ENCODE measurements at places on chromosomes 5 and 9. TPM values are rescaled to one million over a fixed set of nuclear protein-coding genes. Genes with fewer than 3 reads are reported as not detected.
A peak's percentile ranks its signal among the peaks of the same experiment; 100 is the strongest.

- DNase-seq, result no peak
Measured at GRCh38 chr5:167964529-167964928, 326.9 kb upstream of the WWC1 start.

- DNase-seq, result no peak
Measured at GRCh38 chr5:152505442-152506042, 100.5 kb upstream of the NMUR2 start.

DNA sequence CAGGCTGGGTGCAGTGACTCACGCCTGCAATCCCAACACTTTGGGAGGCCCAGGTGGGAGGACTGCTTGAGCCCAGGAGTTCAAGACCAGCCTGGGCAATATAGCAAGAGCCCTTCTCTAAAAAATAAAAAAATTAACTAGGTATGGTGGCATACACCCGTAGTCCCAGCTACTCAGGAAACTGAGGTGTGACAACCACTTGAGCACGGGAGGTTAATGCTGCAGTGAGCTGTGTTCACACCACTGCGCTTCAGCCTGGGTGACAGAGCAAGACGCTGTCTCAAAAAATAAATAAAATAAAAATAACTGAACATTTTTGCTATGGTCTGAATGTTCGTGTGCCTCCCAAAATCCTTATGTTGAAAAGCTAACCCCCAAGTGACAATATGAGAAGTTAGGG, 24.5 kb downstream of the AGTPBP1 start:
- no peak for DNase-seq

DNA sequence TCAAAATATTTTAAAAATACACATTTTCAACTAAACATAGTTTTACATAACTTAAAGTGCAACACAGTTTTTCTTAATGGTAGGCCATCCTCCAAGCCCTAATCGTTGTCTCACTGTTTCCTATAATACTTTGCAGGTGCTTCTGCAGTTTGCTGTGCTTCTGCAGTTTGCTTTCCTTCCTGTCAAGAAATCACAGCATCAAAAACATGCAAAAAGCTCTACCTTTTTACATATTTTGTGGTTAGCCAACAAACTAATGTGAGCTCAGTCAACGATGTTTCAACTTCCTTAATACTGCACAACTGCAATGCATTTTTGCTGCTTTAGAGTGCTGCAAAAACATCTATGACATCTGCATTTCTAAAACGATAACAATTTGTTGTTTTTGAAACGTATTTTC, 25.2 kb downstream of the EMB start:
- DNase-seq, result no peak

- no peak for DNase-seq
Measured at GRCh38 chr5:45279109-45279508, 417.1 kb downstream of the HCN1 start.

DNA sequence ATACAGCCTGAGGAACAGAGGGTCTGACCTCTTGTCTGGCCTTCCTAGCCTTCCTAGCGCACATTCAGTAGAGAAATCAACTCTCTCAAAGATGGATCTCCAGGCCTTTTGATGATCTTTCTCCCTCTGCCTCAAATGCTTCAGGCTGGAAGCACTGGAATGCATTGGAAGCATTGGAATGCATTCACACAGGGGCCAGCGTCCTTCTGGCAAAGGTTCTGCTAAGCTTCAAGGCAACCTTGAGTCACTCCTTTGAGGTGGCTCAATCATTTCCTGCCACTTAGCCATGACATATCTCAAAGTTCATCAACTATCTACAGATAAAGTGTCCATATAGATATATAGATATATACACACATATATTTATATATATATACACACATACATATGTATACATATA, 42.9 kb downstream of the OR2K2 start:
- no peak for DNase-seq

- no peak for DNase-seq
Measured at GRCh38 chr5:116446356-116447005, 128.1 kb downstream of the SEMA6A start.

GRCh38 chr5:177428574-177429217, 2.2 kb downstream of the GRK6 start:
- no peak for DNase-seq

- peak; percentile 82 for DNase-seq
Measured at GRCh38 chr9:130461218-130461630, 16.5 kb downstream of the ASS1 start.

DNA sequence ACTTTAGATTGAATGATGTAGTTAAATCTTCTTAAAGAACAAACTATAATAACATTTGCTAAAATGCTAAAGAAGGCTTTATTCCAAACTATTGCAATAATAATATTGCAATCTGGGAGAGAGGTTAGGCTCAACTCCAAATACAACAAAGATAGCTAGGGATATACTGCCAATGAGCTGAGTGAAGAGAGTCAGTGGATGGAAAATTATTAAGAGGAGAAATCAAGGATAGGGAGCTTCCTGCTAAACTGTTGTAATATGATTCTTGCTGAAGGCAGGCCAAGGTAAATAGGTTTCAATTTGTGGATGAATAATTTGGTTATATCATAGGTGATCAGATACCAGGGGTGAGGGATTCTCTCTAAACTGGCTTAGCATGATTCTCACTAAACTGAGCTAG, 1651.5 kb downstream of the EFNA5 start:
- no peak for DNase-seq

- no peak for DNase-seq
Measured at GRCh38 chr5:122585371-122585770, 189.5 kb upstream of the SNX2 start.

GRCh38 chr5:40733879-40734563, 21.7 kb downstream of the TTC33 start:
- DNase-seq, result no peak

GRCh38 chr5:67149951-67150523, 46.6 kb downstream of the CD180 start:
- DNase-seq, result no peak

DNA sequence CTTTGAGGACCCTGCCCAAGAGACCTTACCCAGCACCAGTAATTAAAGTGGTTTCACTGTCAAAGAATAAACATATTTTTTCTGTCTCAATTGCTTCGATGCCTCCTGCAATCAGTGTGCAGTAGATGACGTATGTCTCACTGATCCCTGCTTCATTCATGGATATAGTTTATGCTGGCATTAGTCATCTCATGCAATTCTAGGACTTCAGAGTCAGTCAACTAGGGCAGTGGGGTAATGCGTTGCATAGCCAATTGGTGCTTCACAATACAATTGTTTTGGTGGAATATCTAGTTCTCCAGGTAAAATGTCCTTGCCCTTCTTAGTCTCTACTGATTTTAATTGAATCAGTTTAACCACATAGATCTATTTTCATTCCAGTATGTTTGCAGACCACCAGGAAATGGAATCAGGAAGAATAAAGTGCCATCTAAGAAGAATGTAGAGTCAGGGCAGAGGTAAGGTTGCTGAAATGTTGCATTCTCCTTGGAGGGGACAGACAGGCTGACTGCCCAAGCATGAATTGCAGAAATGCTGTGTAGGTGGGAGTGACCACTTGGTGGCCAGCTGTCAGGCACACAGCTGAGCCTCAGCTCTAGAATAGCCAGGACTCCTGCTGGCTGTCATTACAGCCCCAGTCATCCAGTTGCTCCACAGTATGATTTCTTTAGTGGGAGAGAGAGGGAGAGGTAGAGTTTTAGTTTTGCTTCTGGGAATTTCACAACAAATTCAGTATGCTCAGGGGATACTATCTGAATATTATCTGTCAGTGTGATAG, 73.5 kb upstream of the MEGF10 start:
- DNase-seq, result no peak

DNA sequence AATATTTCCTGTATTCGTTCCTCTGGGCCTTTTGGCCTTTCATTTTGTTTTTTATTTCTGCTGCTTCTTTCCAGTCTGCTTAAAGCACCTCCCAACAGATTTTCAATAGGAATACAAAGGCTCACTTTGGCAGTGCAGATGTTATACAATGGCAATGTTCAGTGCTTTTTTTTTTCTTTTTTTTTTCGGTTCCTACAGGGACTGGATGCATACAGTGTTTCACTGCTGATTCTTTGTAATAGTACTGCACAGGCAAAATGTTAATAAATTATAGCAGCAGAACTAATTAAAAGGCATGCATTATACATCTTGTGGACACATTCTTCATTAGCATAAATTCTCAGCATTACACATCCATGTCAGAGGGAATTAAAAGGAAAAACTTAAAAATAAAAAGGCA, 356.6 kb upstream of the C9orf72 start:
- no peak for DNase-seq

DNA sequence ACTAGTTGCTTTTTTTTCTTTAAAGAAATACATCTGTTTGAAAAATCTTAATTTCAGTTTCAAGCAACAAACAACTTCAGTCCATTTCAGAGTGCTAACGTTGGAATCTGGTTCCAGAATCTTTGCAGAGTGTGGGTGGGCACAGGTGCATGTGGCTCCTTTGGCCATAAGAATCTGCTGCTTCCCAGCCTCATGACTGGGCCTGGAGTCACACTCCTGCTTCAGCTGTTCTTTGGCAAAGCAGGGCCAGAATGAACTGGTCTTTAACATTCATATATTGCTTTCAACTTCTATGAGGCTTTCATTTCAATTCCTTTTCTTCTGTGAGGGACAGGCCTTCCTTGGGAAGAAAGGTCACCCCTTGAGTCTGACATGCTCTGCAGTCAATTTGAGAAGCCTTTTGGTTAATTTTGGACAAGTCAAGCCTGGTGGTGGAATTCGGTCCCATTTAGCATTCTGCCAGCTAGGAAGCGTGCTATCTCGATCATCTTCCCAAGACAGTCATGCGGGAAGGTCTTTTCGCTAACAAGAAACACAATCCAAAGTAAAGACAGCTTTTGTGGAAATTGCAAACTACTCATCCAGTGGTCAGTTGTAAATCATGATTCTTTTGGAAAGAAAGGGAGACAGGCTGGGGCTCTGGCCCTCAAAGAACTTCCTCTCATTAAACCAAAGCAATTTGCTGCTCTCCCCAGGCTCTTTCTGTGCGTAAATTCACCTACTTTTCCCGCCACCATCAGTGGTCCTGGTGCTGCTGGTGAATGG, 55.2 kb downstream of the SLC1A3 start:
- no peak for DNase-seq

GRCh38 chr9:94160594-94161501, 76.6 kb downstream of the PTPDC1 start:
- DNase-seq, result no peak

GRCh38 chr5:94218374-94218773, 400.0 kb downstream of the KIAA0825 start:
- DNase-seq, result no peak

DNA sequence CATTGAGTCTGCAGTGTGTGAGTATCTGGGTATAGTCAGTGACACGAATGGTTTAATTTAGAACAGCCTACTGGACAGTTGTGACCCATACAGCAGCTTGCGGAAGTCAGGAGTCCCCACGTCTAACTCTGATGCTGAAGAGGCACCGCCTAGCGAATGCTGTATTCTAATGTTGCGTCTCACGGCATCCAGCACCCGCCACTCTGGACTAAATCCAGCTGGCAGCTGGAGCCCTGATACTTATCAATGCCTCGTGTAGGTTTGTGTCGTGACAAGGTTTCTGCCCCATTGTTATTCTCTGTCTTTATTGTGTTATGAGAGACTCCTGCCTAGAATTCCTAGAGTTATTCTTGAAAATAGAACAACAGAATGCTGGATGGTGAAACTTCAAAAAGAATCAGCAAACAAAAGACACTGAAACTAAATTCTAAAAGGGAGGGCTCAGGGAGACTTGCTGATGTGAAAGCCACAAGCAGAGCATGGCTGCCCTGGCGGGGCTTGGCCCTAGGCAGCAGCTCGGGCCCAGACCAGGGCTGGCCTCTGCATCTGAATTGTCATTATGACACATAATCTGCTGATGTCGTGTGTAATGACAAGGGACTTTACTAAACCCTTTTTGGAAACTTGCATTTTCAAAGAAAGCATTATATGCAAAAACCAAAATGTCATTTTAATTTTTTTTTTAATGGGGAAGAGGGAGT, 123.5 kb upstream of the ICE1 start:
- DNase-seq, result no peak

GRCh38 chr5:168353216-168353957, 61.9 kb downstream of the WWC1 start:
- DNase-seq, result no peak

- DNase-seq, result no peak
Measured at GRCh38 chr9:99809586-99810319, 11.9 kb upstream of the NR4A3 start.

GRCh38 chr9:127971357-127972235, 9.2 kb downstream of the EEIG1 start:
- DNase-seq, result peak; percentile 62

DNA sequence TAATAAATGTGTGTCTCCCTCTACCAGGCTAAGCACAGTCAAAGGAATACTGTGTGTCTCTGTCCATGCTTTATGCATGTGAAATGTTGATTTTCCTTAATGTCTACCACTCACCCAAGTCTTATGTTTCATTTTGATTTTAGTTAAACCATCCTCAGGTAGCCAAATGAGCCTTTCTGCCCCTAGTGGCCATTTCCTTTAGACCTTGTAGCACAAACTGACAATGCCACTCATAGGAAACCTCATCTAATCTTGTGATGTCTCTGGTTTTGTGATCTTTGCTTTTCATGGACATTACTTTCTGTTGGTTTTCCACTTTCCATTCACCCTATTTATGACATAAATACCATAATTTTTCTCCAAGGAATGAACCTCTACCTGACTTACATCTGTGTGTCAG, 820.8 kb downstream of the MAT2B start:
- no peak for DNase-seq

DNA sequence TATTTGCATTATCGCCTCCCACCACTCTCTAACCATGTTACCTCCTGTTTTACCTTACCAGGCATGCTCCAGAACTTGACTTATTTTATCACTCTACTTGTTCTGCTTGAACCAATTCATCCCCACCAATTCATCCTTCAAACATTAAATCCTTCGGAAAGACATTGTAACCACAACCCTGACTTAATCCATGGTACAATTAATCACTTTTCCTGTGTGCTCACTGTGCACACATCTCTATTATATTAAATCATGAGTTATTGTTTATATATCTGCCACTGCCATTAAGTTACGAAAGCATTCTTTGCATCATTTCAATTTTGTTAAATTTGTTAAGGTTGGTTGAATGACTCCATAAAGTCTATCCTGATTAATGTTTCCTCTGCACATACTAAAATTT, 7.4 kb upstream of the C5orf46 start:
- DNase-seq, result no peak

GRCh38 chr9:121333950-121334773, 35.9 kb downstream of the STOM start:
- no peak for DNase-seq

GRCh38 chr5:111930905-111931461, 174.0 kb upstream of the NREP start:
- DNase-seq, result no peak

The GBGT1 gene
- 4.5 TPM for total RNA-seq

The DCTN3 gene
- total RNA-seq, result 122 TPM

The ZCCHC7 gene
- total RNA-seq, result 32.8 TPM

The FGD3 gene
- 160 TPM for total RNA-seq

The DPP7 gene
- 314 TPM for total RNA-seq

The CBY3 gene
- total RNA-seq, result 0.40 TPM

The STKLD1 gene
- total RNA-seq, result 0.91 TPM

The RALGDS gene
- total RNA-seq, result 130 TPM

The GGTA1 gene
- total RNA-seq, result not detected

The AQP3 gene
- total RNA-seq, result 32.0 TPM

The SLC6A7 gene
- not detected for total RNA-seq

The PRDM9 gene
- not detected for total RNA-seq

The LTC4S gene
- total RNA-seq, result 5.7 TPM

The C9orf50 gene
- not detected for total RNA-seq

The GFI1B gene
- not detected for total RNA-seq

The OCLN gene
- total RNA-seq, result 2.6 TPM

The ENTREP1 gene
- total RNA-seq, result not detected

The CAMLG gene
- total RNA-seq, result 24.4 TPM

The PLAC8L1 gene
- total RNA-seq, result 1.0 TPM

Data from activated naive CD8-positive, alpha-beta T cell treated with anti-CD3 and anti-CD28 coated beads, Interleukin-2, amount 10 ng/mL, durations not matched to agents 7 days and 5 days (primary cell).